ENCODE measurements at places on chromosomes 3 and 15.

GRCh38 chr15:85615930-85616329 is 178.8 kb downstream of the KLHL25 start:
- DNase-seq: peak; percentile 66

DNA sequence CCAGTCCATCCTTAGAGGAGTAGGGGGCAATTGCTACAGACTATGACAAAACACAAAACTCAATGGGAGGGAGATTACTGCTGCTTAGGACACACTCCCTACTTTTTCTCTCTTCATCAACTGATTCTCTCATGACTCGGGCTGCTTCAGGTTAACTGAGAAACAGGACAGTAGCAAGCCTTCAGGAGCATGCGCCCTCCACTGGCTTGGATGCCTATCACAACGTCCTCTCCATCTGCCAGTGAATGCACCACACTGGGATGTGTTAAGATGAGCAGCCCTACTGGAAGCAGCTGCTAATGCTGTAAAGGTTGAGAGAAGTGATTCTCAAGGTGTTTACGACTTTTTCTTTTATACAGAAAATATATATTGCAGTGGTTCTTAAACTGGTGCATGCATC is 542.3 kb downstream of the EDEM1 start:
- DNase-seq: no peak

DNA sequence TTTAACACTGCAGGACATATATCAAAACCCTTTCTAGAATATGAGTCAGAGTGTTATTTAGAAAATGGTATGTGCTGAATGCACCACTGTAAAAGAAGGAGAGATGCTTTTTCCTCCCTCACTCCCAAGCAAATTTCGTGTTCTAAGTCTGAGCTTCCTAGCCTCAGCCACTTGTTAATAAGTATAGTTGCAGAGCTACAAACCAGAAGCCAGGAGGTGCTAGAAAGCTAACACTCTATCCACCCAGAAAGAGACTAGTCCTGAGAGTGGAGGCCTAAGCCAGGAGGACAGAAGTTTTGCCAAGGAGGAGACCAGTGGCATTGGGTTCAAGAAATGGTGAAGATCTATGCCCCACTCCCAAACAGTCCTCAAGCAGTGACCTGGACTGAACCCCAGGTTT is 40.5 kb upstream of the GYG1 start:
- no peak for DNase-seq

- DNase-seq: no peak
Observed at GRCh38 chr3:43197181-43197580, 89.2 kb upstream of the SNRK start.

- DNase-seq: peak; percentile 51
Observed at GRCh38 chr3:72401005-72401545, 447.2 kb downstream of the SHQ1 start.

- DNase-seq: no peak
Observed at GRCh38 chr15:75994220-75994619, 18.0 kb downstream of the NRG4 start.

GRCh38 chr15:43441316-43441715 is 51.6 kb downstream of the TP53BP1 start:
- DNase-seq: peak; percentile 60

DNA sequence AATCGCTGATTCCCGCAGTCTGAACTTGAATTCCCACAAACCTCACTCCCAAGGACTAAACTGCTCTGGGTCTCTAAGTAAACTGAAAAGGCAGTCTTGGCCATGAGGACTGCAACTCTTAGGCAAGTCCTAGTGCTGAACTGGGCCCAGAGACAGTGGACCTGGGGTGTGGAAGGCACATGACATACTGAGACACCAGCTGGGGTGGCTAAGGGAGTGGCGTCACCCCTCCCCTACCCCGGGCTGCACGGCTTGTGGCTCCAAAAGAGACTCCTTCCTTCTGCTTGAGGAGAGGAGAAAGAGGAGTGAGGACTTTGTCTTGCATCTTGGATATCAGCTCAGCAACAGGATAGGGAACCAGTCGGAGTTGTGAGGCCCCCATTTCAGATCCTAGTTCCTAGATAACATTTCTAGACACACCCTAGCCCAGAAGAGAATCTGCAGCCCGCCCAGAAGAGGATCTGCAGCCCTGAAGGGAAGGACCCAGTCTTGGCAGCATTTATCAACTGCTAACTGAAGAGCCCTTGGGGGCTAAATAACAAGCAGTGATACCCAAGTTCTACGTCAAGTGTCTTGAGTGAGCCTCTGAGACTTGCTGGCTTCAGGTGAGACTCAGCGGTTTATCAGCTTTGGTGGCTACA is 110.7 kb upstream of the C3orf80 start:
- no peak for DNase-seq

DNA sequence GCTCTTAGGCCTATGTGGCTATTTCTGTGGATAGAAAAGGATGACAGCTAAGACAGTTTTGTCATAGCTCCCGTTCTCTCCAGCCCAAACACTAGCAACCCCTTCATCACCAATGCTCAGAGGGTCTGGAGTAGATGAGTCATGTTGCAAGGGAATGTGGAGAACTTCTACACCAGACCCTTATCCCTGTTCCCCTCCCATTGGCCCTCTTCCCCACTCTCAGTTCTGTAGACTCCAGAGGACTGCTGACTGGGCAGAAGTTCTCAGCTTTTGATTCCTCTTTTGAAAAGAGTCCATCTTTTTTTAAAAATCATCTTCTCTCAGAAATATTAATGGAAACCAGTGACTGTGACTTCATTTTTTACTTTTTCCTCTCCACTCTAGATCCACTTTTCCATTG is 2.4 kb upstream of the MYZAP start:
- DNase-seq: no peak

- DNase-seq: peak; percentile 9
Observed at GRCh38 chr3:84547971-84548970, 410.5 kb upstream of the CADM2 start.

- no peak for DNase-seq
Observed at GRCh38 chr3:131796558-131797198, 238.1 kb downstream of the CPNE4 start.

DNA sequence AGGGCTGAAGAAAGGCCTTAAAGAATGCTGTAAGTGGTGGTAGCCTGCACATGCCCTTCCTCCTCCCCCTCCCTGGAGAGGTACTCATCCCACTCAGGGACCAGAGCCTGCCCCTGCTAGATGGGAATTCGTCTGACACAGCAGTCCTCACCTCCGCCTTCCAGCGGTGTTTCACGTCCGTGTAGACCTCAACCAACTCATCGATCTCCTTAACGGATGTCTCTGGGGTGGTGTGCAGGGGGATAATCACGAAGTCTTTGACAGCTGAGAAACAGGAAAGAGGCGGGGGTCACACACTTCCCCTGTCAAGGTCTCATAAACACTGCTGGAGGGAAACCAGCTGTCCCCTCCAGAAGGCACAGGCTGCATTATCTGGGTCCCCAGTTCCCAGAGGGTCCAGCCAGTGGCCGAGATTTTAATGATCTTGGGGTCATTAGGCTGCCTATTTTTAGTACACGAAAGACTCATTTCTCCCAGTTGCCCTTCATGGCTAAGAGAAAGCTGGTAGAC is 9.9 kb downstream of the DNASE1L3 start:
- no peak for DNase-seq

GRCh38 chr3:126267169-126267975 is 87.0 kb upstream of the ALDH1L1 start:
- peak; percentile 97 for DNase-seq

GRCh38 chr15:44163370-44163769 is 31.7 kb downstream of the FRMD5 start:
- peak; percentile 32 for DNase-seq

- no peak for DNase-seq
Observed at GRCh38 chr15:67575039-67575502, 32.6 kb downstream of the MAP2K5 start.

DNA sequence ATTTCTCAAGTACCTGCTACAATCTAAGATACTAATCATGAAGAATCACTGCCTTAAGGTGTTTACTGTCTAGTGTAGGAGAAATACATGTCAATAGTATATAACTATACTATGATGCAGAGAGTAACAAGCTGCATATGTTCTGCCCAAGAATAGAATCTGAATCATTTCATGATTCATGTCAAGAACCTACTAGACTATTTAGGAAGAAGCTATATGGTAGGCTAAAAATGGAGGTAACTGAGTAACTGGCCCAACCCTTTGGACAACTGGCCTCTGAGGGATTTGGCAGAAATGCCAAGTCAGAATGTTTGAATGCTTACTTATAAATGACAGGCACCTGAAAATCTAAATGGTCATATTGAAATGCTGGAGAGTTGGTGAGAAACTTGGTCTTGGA is 59.9 kb upstream of the DGKG start:
- DNase-seq: no peak

DNA sequence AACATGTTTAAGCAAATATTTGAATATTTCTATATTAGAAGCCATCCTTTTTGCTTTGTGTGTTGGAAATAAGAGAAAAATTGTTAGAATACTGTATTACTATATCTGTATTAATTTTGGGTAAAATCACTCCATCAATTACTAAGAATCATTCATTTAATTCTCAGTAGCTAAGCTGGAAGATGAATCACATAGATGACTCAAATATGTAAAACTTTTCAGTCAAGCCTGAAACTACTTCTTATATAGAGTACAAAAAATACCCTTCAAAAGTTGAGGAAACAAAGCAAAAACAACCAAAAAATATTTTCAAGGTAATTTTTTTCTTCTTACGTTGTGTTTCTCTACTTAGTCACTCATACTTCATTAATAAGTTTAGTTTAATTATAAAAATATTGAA is 205.7 kb upstream of the ROBO1 start:
- DNase-seq: peak; percentile 22

DNA sequence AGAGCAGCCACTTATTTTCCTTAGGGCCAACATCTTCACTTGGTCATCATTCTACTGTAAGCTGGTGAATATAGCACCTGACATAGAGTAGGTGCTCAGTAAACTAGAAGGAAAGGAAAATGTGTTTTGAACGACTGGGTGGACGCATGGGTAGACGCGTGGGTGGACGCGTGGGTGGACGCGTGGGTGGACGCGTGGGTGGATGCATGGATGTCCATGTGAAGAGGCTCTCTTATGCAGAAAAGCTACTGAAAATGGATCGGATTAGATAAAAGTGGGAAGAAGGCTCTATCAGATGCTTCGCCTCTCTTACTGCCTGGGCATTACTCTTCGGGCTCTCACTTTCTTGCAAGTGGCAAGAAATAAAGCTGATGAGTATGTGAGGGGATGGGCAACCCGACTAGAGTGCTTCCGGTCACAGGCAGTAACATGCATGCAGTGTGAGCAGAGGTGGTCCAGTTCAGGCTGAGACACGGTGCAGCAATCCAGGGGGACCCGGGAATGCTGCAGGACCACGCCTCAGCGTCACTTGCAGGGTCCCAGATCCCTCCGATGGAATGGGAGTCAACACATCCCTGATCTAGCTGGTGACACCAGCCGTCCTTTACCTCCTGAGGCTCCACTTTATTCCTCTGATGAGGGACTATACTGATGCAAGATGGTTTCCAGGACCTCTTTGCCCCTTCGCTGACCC is 138.0 kb upstream of the MEF2A start:
- no peak for DNase-seq

- DNase-seq: no peak
Observed at GRCh38 chr15:89378296-89379151, 43.9 kb upstream of the POLG start.

- DNase-seq: peak; percentile 79
Observed at GRCh38 chr15:68618908-68619698, 40.3 kb downstream of the CORO2B start.

GRCh38 chr3:58567251-58567515 is 10.0 kb downstream of the FAM107A start:
- no peak for DNase-seq

- no peak for DNase-seq
Observed at GRCh38 chr3:143122608-143123352, 3.2 kb downstream of the CHST2 start.

GRCh38 chr3:107769882-107770281 is 247.1 kb downstream of the BBX start:
- DNase-seq: no peak

DNA sequence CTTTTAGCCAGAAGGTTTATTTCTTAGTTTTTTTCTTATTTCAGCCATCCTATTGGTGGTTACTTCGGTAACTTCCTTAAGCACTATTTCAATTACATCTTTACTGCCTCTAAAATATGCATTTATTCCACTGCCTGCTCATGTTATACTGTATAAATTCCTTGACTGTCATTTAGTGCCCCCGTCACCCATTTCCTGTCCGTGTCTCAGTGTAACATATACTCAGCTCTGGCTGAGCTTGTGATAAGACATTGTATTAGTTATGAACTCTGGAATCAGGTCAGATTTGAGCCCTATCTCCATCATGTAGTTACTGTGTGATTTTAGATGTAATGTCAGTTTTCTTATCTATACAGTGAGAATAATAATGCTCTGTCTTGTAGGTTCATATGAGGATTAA is 24.2 kb downstream of the PIAS1 start:
- DNase-seq: no peak

- no peak for DNase-seq
Observed at GRCh38 chr15:81294516-81294880, 29.4 kb downstream of the STARD5 start.

DNA sequence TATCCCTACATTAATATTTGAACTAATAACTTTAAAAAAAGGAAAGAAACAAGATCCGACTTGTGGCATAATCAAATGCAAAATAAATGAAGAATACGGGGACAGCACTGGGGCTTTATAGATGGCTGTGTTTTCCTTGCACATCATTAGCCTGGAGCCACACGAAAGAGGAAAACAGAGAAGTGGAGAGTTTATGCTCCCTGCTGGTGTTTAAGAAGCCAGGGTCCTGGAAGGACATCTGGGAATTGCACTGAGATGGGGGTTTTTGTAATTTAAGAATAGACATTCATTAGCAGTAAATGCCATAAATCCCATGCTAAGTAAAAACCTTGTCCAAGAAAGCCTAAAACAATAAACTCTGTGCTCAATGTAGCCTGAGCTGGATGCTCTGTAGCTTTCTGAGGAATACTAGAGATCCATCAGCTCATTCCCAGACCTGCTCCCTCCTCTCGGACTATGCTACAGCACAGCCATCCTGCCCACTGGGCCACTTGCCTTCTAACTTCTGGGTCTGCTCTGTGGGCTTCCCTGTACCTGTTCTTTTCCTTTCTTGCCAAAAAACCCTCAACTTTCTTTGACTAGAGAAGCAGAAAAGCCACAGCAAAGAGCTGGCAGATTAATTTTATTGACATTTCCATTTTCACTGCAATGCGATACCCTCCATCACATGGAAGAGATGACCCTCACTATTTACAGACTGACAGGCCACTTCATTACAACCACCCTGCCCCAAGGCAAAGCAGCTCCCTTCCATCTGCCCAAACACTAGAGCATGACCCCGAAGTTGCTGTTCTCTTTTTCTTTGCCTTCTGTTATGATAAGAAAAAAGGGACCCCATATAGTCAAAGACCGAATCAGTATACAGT is 62.3 kb downstream of the MEIS2 start:
- DNase-seq: no peak

- no peak for DNase-seq
Observed at GRCh38 chr15:54410481-54410880, 432.2 kb downstream of the UNC13C start.

- DNase-seq: no peak
Observed at GRCh38 chr3:32009101-32009500, 27.6 kb downstream of the ZNF860 start.

- peak; percentile 45 for DNase-seq
Observed at GRCh38 chr3:35183927-35184675, 455.2 kb upstream of the ARPP21 start.

- no peak for DNase-seq
Observed at GRCh38 chr3:157151151-157151550, 8.8 kb downstream of the CCNL1 start.

GRCh38 chr3:192826214-192827006 is 91.2 kb downstream of the MB21D2 start:
- no peak for DNase-seq

GRCh38 chr3:177579419-177579818 is 382.1 kb upstream of the TBL1XR1 start:
- no peak for DNase-seq

GRCh38 chr3:192905980-192906678 is 11.5 kb downstream of the MB21D2 start:
- no peak for DNase-seq

Measured in cardiac fibroblast (primary cell).